ENCODE measurements at places on chromosomes 12 and 14.

DNA sequence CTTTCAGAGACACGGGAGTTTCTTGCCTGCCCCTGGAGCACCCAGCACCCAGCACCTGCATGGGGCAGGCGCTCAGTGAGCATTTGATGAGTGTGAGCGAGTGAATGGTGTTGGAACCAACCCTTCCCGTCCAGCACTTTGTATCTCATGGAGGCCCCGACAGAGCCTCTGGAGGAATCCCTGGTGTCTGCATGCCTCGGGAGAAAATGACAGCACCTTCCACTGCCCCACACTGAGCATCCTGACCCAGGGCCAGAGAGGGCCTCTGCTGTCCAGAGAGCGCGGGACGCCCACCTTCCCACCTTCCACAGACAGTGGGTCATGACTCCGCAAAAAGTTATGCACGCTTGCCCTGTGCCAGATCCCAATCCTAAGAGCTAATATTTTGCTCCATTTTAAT lies 103.0 kb upstream of the BCL11B start:
- DNase-seq, result no peak

- DNase-seq, result no peak
Observed at GRCh38 chr12:75953312-75953906, 78.2 kb downstream of the PHLDA1 start.

DNA sequence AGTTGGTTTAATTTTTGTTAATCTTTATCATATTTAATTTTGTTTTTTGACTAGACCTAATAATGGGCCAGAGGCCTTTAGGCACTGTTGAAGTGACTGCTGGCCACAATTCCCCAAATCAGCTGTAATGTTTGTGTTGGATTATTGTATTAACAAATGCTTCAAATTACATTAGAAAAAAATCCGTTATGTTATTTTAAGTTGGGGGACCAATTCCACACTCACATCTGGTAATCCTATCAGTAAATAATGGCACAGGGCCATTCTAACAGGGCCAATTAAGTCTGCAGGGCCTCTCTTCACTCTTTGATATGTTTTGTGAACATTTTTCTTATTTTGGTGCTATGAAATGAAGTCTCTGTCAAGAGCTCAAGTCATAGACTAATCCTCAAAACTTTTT lies 39.6 kb downstream of the CHST11 start:
- DNase-seq, result no peak

DNA sequence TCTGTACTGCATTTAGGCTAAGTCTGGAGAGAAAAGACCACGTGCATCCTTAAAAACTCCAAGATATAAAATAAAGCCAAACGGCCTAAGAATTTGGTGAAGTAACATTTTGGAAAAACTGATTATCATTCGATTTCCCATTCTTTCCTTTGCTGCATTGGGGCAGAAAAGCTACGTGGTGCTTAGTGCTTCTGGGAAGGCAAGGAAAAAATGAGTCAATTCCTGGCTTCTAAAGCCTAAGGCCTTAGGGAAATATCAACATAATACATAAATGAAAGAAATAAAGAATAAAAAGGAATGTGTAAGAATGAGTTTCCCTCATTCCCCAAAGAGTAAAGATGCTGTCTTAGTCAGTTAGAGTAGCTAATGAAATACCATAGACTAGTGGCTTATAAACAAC lies 520.5 kb downstream of the GLT1D1 start:
- DNase-seq, result no peak

DNA sequence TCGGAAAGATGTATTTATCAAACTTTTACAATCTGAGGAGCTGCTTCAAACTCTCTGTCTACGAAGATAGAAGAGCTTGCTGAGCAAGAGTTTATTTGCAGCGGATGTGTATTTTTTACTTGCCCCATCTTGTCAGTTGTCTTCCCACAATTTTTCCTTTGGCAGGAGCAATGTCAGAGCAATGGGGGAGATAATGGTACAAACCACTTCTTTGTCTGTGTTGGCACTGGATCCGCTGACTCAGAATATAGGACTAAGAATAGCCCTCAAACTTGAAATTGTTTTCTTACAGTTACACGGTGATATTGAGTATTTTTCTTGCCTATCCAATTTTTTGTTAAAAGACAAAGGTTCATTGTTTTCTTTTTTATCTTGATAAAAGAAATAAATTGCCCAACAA lies 27.6 kb downstream of the HELB start:
- DNase-seq, result no peak

DNA sequence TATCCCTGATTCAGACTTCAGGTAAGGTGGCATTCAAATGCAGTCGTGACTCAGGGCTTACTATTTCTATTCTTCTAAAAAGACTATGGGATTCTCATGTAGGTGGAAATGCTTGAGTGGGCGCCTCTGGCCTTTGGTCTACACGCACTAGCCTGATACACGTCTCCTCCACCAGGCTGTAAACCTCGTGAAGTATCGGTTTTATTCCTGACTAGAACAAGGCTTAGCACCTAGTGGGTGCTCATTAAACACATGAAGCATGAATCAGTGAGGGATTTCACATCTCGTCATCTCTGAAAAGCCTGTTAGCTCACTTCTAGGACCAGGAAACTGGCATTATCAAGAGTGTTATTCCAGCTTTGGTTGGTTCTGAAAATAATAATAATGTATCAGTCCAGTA lies 17.7 kb upstream of the HNF1A start:
- no peak for DNase-seq

- no peak for DNase-seq
Observed at GRCh38 chr12:69519871-69520270, 49.7 kb downstream of the FRS2 start.

- DNase-seq, result no peak
Observed at GRCh38 chr12:32475724-32476123, 76.4 kb downstream of the FGD4 start.

GRCh38 chr12:52171950-52172512 lies 19.8 kb downstream of the KRT80 start:
- DNase-seq, result no peak

DNA sequence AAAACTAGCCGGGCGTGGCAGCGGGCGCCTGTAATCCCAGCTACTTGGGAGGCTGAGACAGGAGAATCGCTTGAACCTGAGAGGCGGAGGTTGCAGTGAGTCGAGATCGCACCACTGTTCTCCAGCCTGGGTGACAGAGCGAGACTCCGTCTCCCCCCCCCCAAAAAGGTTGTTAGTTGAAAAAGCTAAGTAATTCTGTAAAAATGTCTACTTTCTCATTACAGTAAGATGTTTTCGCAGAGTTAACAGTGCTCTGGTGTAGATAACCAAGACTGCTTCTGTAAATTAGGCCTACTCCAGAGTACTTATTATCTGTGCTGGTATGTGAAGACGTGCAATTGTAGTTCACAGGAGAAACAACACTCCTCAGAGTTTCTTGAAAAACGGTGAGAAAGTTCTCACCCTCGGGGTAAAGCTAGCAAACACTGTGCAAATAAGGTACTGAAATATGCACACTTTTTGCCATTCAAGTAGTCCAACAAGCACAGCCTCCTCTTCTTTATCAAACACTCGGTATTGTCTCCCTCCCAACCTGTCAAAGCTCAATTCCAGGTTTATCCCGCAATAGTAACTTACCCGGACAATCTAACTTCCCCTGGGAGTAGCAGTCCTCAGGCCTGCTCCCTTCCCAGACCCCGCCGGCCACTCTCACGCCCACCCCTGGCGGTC lies 974 bp downstream of the BTBD7 start:
- DNase-seq, result no peak

- DNase-seq, result no peak
Observed at GRCh38 chr12:13587721-13588390, 391.3 kb downstream of the EMP1 start.

- no peak for DNase-seq
Observed at GRCh38 chr14:79627058-79627457, 584.2 kb downstream of the DIO2 start.

- no peak for DNase-seq
Observed at GRCh38 chr12:66071549-66071948, 59.0 kb downstream of the LLPH start.

DNA sequence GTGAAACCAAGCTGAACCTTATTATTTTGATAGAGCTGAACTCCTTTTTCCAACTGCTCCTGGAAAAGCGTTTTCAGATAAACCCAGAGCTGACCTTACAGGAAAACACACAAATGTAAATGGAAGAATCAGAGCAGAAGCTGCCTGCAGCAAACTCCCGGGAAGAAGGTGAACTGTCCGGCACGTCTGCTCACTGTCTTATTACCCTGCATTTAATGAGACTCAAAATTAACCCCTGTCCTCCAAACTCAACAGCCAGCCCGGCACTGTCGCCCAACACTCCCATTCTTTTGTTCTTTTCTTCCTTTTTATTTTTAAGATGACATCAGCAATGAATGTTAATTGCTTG lies 1046.9 kb upstream of the FLRT2 start:
- no peak for DNase-seq
